Activated T-cell treated with anti-CD3 and anti-CD28 coated beads, Interleukin-2, amount 50 U/mL, for 72 hours (primary cell): ENCODE measurements at places on chromosomes 7 and 10. TPM values are rescaled to one million over a fixed set of nuclear protein-coding genes. Genes with fewer than 3 reads are reported as not detected.
A peak's percentile ranks its signal among the peaks of the same experiment; 100 is the strongest.

PDE6C gene
- not detected for total RNA-seq

CALHM1 gene
- total RNA-seq = not detected

THSD7A gene
- not detected for total RNA-seq

SORCS1 gene
- total RNA-seq = not detected

SKIDA1 gene
- 0.23 TPM for total RNA-seq

CEP55 gene
- total RNA-seq = 46.6 TPM

TMEM196 gene
- total RNA-seq = not detected

DNA sequence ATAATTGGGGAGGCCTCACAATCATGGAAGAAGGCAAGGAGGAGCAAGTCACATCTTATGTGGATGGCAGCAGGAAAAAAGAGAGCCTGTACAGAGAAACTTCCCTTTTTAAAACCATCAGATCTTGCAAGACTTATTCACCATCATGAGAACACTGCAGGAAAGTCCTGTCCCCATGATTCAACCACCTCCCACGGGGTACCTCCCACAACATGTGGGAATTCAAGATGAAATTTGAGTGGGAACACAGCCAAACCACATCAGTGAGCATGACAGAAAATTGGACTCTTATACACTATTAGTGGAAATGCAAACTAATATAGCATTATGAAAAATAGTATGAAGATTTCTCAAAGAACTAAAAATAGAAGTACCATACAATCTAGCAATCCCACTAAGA is 271.2 kb downstream of the MAGI2 start:
- no peak overlapping the region for H3K4me3 ChIP-seq
- no peaks in the 10 kb centered on the region for H3K36me3 ChIP-seq
- no peak for DNase-seq
- no peaks in the 10 kb centered on the region for H3K4me1 ChIP-seq
- no peaks in the 10 kb centered on the region for H3K27me3 ChIP-seq

DNA sequence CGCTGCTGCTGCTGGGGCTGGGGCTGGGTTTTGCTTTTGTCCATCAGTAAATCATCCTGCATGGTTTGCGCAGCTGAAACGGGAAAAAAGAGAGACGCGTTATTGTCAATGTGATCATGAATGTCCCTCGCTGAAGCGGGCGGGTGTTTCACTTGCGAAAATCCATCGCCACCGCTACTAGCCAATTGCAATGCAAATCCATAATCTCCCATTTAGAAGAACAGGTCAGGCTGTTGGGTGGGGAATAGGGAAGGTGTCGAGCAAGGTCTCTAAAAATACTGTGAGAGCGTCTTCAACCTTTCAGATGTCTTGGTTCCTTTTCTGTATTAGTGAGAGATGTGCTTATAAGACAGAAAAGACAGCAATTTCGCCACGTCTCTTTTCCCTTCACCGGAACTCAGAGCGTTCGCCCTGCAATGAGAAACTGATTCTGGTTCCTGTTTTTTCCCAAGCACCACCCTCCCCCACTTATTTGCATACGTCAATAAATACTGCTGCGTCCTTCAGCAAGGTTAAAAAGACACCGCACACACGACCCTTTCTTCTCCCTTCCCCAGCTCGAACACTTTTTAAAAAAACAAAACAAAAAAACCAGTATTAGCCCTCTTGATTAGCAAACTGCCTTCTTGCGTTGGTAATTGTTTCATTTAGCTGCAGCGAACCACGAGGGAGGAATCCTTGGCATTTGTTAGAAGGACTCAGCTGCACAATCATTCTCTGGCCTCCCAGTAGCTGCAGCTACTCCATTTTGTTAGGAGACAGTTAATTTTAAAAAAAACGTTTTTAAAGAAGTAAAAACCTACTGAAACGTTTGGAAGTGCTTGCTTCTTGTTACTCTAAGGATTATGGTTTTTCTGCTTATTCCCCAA is 50.4 kb downstream of the CPEB3 start:
- DNase-seq = peak; percentile 26
- H3K4me3 ChIP-seq = peak overlapping the region; percentile 96
- peaks cover 4% of the 10 kb centered on the region for H3K36me3 ChIP-seq
- H3K27ac ChIP-seq = peak overlapping the region; percentile 34

- no peak overlapping the region for H3K4me3 ChIP-seq
- no peak overlapping the region for H3K27ac ChIP-seq
- no peak for DNase-seq
These were observed 142.8 kb upstream of the PHYHIPL start for GRCh38 chr10:59033622-59034021.

GRCh38 chr7:80480566-80480965 is 31.3 kb downstream of the GNAT3 start:
- H3K4me3 ChIP-seq = no peak overlapping the region
- H3K4me1 ChIP-seq = no peaks in the 10 kb centered on the region
- no peak for DNase-seq
- H3K27ac ChIP-seq = no peak overlapping the region
- no peaks in the 10 kb centered on the region for H3K36me3 ChIP-seq
- H3K27me3 ChIP-seq = no peaks in the 10 kb centered on the region

DNA sequence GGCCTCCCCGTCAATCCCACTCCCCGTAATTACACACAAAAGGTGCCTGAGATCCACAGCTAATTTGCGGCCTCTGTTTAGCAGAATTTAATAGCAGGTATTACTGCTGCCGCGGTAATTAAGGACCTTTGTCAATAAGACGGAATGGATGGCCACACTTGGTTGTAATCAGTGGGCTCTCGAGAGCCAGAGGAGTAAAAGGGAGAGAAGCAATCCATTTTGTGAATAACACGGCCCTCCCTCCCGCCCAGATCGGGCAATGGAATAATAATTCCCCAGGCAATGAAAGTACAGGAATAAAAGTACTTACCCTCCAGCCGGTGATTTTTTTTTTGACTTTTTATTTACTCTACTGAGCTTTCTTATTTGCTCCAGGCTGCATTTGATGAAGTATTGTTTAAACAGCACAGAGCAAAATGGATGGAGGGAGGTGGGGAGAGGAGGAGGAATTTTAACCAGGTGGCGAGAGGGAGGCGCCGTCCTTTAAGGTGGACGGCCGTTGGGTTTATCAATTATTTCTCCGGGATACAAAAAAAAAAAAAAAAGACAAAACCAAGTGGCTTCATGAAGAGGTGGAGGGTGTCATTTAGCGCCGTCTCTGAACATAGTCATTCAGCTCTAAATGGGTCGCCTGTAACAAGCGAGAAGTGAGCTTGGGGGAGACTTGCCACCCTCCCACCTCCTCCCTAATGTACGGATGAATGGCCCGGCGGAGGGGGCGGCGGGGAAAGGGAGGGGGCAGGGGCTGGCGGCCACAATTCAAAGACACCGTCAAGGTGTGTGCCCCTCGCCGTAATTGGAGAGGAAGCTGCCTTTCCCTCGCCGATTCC is 120.3 kb downstream of the BUB3 start:
- H3K27me3 ChIP-seq = peaks cover 22% of the 10 kb centered on the region
- H3K4me1 ChIP-seq = peaks cover 9% of the 10 kb centered on the region
- H3K36me3 ChIP-seq = peaks cover 2% of the 10 kb centered on the region
- H3K4me3 ChIP-seq = no peak overlapping the region
- DNase-seq = no peak

DNA sequence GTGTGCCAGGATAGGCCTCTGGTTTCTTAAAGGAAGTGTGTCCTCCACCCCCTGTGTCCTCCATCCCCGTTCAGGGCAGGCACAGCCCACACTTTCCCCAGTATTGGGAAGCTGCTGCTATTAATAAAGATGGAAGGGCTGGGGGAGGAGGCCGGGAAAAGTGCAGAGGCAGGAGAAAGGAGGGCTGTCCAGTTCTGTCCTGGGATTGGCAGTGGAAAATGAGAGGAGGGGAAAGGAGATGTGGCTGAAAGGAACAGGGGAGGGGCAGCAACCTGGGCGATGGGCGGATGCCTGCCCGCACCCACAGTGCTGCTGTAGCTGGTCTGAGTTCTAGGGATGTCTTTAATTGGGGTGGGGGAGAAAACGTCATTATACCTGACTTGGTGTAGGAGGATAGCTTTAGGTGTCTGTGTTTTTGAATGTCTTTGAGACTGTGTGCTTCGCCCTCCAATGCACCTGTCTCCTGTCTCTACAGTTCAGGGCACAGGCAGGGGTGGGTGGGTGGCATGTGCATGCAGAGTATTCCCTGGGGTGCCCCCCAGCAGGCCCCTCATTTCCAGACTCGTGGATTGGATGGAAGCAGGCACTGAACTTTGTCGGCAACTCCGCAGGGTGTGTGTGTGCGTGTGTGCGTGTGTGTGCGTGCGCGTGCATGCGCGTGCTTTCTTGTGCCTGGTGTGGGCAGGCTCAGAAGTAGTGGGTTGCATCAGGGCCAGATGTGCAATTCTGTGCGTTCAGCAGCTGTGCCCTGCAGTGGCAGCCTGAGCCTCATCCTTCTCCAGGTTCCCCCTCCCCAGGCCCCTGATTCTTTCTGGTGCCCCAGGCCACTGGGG is 2.5 kb downstream of the TRIM8 start:
- peaks cover 9% of the 10 kb centered on the region for H3K36me3 ChIP-seq
- H3K27me3 ChIP-seq = no peaks in the 10 kb centered on the region
- H3K27ac ChIP-seq = peak overlapping the region; percentile 89
- peak overlapping the region; percentile 83 for H3K4me3 ChIP-seq

- no peaks in the 10 kb centered on the region for H3K36me3 ChIP-seq
- no peak overlapping the region for H3K27ac ChIP-seq
- DNase-seq = peak; percentile 7
- H3K4me3 ChIP-seq = peak overlapping the region; percentile 89
- peaks cover 9% of the 10 kb centered on the region for H3K4me1 ChIP-seq
- peaks cover 61% of the 10 kb centered on the region for H3K27me3 ChIP-seq
These were observed 73.9 kb upstream of the LEP start for GRCh38 chr7:128167042-128167701.

DNA sequence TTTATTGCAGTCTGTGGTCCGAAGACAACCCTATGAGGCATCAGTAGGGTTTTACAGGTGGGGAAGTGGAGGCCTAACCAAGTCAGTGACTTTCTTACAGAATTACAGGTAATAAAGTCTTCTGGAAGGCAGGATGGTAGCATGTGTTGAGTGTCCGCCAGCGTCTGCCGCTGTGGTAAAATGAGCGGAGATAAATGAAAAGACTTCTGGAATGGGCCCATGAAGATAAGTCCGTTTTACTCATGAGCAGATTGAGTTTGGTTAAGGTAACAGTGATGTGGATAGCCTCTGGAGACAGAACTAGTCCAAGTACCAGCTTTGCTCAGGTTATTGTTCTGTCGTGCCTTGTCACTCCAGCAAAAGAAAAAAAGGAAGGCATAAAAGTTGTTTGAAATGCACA is 966 bp downstream of the FBH1 start:
- H3K4me1 ChIP-seq = peaks cover 66% of the 10 kb centered on the region
- peak overlapping the region; percentile 92 for H3K27ac ChIP-seq
- H3K27me3 ChIP-seq = no peaks in the 10 kb centered on the region
- peak overlapping the region; percentile 94 for H3K4me3 ChIP-seq
- no peak for DNase-seq
- H3K36me3 ChIP-seq = peaks cover 22% of the 10 kb centered on the region

DNA sequence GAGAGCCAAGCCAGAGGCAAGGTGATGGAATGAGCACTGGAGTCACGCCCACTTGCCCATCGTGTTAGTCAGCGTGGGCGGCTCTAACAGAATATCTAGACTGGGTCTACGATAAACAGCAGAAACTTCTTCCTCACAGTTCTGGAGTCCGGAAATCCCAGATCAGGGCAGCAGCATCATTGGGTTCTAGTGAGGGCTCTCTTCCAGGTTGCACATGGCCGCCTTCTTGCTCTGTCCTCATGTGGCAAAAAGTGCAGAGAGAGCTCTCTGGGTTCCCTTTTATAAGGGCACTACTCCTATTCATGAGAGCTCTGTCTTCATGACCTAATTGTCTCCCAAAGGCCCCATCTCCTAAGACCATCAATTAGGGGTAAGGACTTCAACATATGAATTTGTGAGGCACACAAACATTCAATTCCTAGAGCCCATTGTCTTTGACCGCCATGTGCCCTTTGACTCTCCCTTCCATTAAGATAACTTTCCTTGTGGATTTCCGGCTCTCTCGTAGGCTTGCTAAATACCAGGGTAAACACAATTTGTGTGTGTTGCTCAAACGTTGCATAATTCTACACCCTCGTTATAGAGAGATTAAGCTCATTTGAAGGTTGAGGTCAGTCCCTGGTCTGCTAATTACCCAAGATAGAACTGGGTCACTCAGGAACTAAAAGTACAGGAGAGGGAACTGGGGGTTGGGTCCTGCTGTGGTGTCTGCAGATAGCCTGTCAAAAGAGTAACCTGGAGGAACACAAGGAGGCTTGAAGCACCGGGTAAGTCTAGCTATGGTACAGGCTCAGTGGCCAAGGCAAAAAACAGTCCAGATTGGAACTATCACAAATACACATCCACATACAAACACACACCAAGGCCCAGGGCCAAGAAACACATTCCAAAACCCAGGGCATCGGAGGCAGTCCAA is 28.7 kb upstream of the USP6NL start:
- DNase-seq = no peak
- H3K27ac ChIP-seq = no peak overlapping the region
- peaks cover 15% of the 10 kb centered on the region for H3K27me3 ChIP-seq
- H3K4me3 ChIP-seq = no peak overlapping the region
- no peaks in the 10 kb centered on the region for H3K4me1 ChIP-seq

DNA sequence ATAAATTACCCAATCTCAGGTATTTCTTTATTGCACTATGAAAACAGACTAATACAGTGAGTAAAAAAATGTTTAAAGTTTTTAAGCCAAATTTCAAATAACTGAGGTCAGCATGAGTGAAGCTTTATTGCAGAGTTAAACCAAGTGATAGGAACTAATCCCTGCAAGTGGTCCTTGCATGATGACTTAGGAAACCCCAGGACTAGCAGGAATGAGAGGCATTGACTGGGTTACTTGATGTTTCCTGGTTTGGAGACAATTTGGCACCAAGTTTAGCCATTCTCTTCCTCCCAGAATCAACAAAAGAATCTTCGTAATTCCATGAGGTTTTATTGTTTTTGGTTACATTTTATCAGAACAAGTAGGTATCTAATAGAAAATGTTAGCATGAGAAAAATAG is 194.2 kb downstream of the BICC1 start:
- H3K27ac ChIP-seq = no peak overlapping the region
- H3K36me3 ChIP-seq = no peaks in the 10 kb centered on the region
- H3K27me3 ChIP-seq = no peaks in the 10 kb centered on the region
- H3K4me1 ChIP-seq = no peaks in the 10 kb centered on the region

DNA sequence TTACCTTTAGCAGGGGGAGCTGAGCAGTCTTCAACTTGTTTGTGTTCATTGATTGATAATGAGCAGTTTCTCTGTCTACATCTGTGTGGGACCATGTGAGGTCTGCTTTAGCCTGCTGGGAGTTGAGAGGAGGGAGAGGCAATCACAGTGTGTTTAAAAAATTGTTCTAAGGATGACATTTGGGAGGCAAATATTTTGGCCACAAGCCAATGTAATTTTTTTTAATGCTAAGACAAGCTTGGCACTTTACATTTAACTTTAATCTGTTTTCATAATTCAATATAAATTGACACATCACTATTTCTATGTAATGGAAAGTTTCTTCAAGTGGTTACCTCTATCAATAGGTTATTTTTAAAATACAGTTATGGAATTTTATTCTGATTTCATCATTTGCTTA is 55.9 kb upstream of the SEMA3A start:
- H3K4me1 ChIP-seq = no peaks in the 10 kb centered on the region
- H3K27ac ChIP-seq = no peak overlapping the region
- H3K27me3 ChIP-seq = no peaks in the 10 kb centered on the region
- no peak for DNase-seq

- no peak overlapping the region for H3K27ac ChIP-seq
- peaks cover 16% of the 10 kb centered on the region for H3K27me3 ChIP-seq
- no peaks in the 10 kb centered on the region for H3K36me3 ChIP-seq
- H3K4me3 ChIP-seq = no peak overlapping the region
- no peaks in the 10 kb centered on the region for H3K4me1 ChIP-seq
These were observed 124.4 kb downstream of the SEC23IP start for GRCh38 chr10:120016906-120017305.

GRCh38 chr7:92934096-92934495 is 97.7 kb upstream of the CDK6 start:
- H3K4me3 ChIP-seq = no peak overlapping the region
- no peak for DNase-seq
- no peak overlapping the region for H3K27ac ChIP-seq
